ENCODE measurements at places on chromosomes 6 and 20.

- no peak for DNase-seq
Observed at GRCh38 chr20:24492031-24492607, 22.7 kb downstream of the SYNDIG1 start.

- no peak for DNase-seq
Observed at GRCh38 chr6:30855429-30856075, 28.8 kb upstream of the DDR1 start.

- DNase-seq: no peak
Observed at GRCh38 chr20:52425701-52426100, 234.1 kb upstream of the ZFP64 start.

GRCh38 chr20:52083627-52084232, 107.8 kb downstream of the ZFP64 start:
- no peak for DNase-seq

- DNase-seq: no peak
Observed at GRCh38 chr20:62997417-62998035, 9.2 kb downstream of the BHLHE23 start.

DNA sequence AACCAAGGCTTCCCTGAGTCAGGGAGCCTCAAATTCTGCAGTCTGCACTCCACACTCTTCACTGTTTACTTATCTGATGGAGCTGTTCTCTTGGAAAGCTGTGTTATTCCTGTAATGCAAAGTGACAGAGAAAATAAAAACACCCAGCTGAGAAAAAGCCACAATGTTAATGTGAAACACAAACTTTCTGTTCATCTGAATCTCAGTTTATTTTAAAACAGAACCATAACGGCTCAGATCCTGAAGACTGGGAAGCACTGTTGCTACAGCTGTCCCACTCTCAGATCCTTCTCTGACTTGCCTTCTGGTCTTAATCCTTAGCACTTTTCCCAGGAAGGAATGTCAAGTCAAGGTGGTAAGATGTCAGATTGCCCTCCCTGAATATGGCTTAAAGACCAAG, 736.6 kb downstream of the DHX35 start:
- no peak for DNase-seq

- DNase-seq: no peak
Observed at GRCh38 chr6:149820506-149820905, 43.7 kb downstream of the LRP11 start.

GRCh38 chr20:18724788-18725464, 88.7 kb upstream of the SCP2D1 start:
- no peak for DNase-seq

- no peak for DNase-seq
Observed at GRCh38 chr6:106084989-106085691, 996 bp upstream of the PRDM1 start.

DNA sequence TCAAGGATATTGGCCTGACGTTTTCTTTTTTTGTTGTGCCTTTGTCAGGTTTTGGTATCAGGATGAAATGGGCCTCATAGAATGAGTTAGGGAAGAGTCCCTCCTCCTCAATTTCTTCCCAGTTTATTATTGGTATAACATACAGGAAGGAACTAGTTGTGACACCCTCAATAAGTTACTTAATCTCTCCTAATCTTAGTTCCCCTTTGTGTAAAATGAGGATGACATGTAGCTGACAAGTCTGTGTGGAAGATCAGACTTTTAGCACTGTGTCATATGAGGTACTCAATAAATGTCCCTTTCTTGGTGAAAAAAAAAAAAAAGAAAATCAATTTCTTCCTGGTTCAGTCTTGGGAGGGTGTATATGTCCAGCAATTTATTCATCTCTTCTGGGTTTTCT, 155.8 kb downstream of the PDE7B start:
- DNase-seq: no peak

- DNase-seq: no peak
Observed at GRCh38 chr20:48359692-48360341, 468.0 kb downstream of the PREX1 start.

DNA sequence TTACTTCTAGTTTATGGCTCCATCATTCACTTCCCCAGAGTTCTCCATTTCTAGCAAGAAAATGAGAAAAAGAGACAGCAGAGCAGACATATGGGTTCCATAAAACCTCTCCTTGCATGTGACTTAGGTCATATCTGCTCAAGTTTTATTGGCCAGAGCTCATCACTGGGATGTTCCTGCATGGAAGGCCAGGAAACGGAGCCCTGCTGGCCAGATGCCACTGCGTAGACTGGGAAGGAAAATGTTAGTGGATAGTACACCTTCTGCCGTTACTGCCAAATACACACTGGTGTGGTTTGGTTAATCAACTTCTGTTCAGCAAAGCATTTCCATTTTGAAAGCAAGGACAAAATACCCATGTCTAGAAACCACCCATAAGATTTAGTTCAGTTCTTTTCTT, 220.6 kb upstream of the TSHZ2 start:
- no peak for DNase-seq
